ENCODE measurements at places on chromosomes 6 and 20.

DNA sequence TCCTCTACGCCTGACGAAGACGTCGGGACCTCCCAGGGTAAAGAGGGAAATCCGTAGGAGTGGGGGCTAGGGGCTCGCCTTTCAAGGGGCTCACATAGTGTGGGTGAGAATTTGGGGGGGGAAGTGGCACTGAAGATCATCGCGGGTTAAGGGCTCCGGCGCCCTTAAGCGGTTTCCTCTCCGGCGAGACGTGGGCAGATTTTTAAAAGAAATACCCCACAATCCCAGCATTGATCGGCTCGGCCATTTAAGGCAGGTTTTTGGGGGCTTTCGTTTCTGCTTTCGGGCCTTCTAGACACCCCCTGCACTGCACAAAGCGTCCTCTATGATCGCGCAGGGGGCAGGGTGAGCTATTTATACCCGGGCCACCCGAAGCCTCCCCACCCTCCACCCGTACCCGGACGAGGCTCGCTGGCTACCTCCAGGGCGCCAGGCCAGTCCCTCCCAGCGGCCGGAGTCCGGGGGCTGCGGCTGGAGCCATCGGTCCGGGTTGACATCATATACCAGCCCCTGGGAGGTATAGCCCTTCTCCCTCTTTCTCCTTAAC, 1.2 kb downstream of the NKX2-2 start:
- DNase-seq: no peak

- no peak for DNase-seq
These were observed 129.0 kb upstream of the BMP5 start for GRCh38 chr6:56004426-56004825.

- DNase-seq: peak; percentile 89
These were observed 2.7 kb downstream of the L3MBTL3 start for GRCh38 chr6:130020907-130021629.

- no peak for DNase-seq
These were observed 112.0 kb upstream of the MTHFD1L start for GRCh38 chr6:150753371-150754064.

- peak; percentile 86 for DNase-seq
These were observed at the start of gene NRM for GRCh38 chr6:30690403-30691207. TSS of gene NRM (minus strand) at chr6:30690984. CDS start at chr6:30690974, 10 bp downstream.

- no peak for DNase-seq
These were observed 286.7 kb upstream of the POU3F2 start for GRCh38 chr6:98547634-98548033.

DNA sequence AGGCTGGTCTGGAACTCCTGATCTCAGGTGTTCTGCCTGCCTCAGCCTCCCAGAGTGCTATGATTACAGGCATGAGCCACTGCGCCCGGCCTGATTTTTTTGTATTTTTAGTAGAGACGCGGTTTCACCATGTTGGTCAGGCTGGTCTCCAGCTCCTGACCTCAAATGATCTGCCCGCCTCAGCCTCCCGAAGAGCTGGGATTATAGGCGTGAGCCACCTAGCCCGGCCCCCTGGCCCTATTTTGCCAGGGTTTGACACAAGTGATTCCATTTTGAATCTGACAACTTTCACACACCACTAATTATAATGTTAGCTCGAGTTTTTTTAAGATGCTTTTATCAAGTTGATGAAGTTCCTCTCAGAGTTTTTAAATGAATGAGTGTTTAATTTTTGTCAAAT, 25.6 kb downstream of the TTLL9 start:
- DNase-seq: no peak

GRCh38 chr6:158759966-158760617, 59.1 kb downstream of the EZR start:
- DNase-seq: no peak

DNA sequence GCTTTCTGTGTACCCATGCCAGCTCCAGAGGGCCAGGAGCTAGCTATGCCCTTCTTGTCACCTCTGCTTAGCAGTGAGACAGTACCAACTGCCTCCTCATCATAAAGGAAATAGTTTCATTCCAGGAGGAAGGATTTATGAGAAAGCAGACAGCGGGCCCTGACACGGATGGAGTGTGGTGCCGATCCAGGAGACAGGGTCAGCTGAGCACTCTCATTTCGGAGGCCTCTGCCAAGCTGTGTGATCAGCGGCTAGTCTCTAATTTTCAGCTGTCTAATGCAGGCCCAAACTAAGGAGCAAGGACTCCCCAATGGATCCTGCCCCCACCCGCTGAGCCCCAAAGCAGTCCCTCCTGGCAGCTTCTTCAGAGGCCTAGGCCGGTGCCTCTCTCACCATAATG, 103.1 kb downstream of the LRFN2 start:
- DNase-seq: no peak

- DNase-seq: no peak
These were observed 52.5 kb downstream of the RPS12 start for GRCh38 chr6:132866762-132867449.

All from activated CD4-positive, alpha-beta T cell treated with anti-CD3 and anti-CD28 coated beads, Interleukin-10, Interleukin-2, amounts not matched to agents 100 ng/mL and 50 ng/mL, durations not matched to agents 16 hours and 8 hours (primary cell).